ENCODE measurements at places on chromosomes 6 and 20. TPM values are rescaled to one million over a fixed set of nuclear protein-coding genes. Genes with fewer than 3 reads are reported as not detected.

DNA sequence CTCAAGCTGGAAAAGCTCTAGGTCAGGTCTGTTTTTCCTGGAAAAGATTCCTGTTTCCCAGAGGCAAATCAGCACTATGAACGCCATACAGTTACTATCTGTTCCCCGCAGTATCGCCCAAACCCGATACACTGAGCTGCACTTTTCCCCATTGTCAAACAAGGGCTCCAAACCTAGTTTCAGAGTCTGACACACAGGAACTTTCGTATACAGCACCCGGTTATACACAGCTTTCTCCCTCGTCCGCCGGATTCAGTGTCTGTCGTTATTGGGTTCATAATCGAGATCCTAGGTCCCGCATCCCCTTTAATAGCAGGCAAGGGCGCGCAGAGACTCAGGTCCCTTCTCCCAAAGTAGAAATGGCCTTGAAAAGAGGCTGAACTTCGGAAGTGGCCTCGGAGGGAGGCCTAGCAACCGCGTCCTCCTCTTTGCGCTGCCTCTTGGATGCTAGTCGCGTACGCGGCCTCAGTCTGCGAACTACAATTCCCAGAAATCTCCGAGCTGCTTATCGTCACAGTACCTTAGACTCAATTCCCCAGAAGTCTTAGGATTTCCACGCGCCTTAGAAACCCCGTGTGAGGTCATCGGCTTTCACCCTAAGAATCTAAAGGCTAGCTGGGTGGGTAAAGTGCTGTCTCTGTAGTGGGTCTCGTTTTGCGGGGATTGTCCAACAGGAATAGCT, 34.2 kb downstream of the ZNF391 start:
- DNase-seq: no peak

- no peak for DNase-seq
These were observed 23.1 kb upstream of the BMP7 start for GRCh38 chr20:57289391-57290177.

DNA sequence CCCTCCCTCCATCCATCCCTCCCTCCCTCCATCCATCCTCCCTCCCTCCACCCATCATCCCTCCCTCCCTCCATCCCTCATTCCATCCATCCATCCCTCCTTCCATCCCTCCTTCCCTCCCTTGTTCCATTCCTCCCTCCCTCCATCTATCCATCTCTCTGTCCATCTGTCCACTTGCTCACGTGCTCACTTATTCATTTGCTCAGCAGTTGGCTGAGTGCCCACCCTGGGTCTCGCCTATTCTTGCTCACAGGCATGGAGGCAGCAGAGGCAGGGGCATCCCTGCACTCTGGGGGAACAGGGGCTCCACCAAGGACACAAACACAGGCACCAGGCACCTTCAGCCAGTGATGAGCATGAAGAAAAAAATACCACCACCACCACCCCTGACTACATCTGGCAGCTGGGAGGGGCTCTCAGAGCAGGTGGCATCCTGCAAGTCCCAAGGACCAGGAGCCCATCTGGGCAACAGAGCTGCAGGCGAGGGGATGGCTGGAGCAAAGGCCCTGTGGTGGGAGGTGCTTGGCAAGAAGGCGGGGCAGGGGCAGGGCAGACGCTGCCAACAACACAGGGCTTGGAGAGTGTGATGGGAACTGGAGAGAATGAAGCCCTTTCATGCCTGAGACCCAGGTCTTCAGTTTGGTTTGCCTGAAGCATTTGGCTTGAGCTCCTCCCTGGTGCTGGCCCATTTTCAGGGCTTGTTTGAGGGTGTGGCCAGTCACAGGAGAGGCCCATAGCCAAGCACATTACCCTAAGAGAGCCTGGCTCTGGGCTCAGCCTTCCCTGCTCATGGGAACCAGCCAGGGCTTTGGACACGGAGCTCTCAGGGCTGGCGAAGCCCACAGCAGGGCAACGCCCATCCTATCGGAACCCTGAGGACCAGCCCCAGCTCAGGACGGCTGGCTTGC, 40.2 kb upstream of the MRGBP start:
- DNase-seq: no peak

- peak; percentile 20 for DNase-seq
These were observed 182.5 kb upstream of the JARID2 start for GRCh38 chr6:15063253-15063853.

- no peak for DNase-seq
These were observed 30.0 kb downstream of the MYH7B start for GRCh38 chr20:34985461-34986310.

DNA sequence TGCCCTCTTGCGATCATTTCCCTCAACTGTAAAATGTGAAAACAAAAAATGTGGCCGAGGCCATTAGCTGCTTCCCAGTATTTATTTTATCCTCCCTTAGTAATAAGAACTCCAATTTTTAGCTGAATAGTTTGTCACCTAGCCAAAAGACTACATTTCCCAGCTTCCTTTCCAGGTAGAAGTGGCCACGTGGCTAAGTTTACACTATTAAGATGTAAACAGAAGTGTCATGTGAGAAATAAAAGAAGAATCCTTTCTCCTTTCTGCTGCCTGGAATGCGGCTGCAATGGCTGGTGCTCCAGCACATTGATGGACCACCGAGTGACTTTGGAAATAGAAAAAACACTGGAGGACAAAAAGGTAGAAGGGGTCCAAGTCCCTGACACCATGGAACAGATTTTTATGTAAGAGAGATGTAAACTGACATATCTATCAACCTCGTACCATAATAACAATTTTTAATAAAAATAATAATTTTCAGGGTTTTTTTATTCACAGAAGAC, 268.8 kb downstream of the PKHD1 start:
- DNase-seq: no peak

- peak; percentile 96 for DNase-seq
These were observed 86.7 kb upstream of the STMND1 start for GRCh38 chr6:17015144-17015543.

GRCh38 chr6:157821342-157822033, 1.6 kb upstream of the SNX9 start:
- no peak for DNase-seq

DNA sequence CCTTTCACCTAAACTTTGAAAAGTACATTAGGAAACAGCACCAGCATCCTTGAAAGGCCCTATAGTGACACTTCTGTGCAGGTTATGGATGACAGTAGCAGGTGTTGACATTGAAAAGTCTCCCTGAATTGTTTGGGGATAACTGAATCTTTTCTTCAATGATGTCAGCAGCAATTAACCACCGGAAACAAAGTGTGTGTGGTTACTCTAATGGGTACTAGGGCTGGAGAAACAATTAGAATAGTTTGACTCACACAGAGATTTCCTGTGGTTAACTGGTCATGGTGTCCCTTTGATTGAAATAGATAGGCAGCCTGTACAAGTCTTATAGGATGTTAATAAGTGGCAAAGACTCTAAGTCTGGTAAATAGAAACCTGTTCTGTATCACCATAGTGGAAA, 189.1 kb downstream of the TBX18 start:
- DNase-seq: peak; percentile 81

DNA sequence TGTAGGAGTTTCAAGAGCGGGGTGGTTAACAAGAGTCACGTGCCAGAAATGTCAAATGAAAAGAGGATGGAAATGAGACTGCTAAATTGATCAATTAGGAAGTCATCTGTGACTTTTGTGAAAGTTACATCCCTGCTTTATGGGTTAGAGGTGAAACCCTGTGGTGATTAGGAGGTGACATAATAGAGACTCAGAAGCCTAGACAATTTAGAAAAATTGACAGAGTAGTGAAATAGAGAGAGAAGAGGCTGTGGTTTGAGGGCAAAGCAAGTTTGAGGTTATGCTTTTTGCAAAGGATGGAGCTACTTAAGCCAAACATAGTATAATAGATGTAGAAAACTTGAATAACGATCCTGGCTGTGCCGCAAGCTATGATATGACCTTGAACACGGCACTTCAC, 71.8 kb downstream of the IMPG1 start:
- no peak for DNase-seq

DNA sequence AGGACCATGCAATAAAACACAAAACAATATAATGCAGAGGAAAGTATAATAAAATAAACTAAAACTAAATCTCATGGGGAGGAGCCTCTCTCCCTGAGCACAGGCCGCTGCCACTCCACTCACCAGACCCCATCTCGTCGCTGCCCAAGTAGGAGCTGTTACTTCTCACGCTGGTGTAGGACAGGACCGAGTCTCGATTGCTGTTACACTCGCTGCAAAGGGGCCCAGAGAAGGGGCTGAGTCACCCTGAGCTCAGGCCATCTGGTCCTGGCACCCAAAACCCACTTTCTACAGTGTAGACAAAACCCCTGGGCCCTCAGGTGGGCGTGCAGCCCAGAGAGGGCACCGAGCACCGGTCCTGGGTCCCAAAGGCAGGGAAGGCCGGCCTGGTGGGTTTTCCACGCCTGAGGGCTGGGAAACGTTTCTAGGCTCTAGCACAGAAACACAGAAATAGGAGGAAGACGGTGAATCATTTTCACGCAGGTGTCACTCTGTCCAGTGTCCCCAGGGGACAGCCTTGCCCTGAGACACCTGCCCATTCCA, 183.4 kb downstream of the PREX1 start:
- DNase-seq: no peak

- no peak for DNase-seq
These were observed 25.0 kb upstream of the BRPF3 start for GRCh38 chr6:36171573-36171972.

- DNase-seq: peak; percentile 98
These were observed at the start of gene PNISR for GRCh38 chr6:99424761-99425646. Gene PNISR, minus strand, starts transcription at chr6:99425308. Its CDS starts 10,649 bp downstream, at chr6:99414659.

GRCh38 chr6:35084041-35084491, 57.1 kb downstream of the TCP11 start:
- DNase-seq: no peak

DNA sequence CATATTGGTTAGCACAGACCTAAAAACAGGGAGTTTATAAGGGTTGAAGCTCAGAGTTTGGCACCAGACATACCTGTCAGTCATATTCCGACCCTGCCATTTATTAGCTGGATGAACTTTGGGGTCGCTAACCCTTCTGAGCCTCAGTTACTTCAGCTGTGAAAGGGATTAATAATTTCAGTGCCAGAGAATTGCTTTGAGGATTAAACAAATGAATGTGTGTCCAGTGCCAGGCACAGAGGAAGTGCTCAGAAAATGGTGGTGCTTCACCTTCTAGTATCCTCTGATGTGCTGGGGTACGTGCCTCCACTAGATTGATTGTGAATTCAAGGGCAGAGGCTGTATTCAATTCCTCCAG, 4.1 kb upstream of the EPB41L1 start:
- DNase-seq: no peak

DNA sequence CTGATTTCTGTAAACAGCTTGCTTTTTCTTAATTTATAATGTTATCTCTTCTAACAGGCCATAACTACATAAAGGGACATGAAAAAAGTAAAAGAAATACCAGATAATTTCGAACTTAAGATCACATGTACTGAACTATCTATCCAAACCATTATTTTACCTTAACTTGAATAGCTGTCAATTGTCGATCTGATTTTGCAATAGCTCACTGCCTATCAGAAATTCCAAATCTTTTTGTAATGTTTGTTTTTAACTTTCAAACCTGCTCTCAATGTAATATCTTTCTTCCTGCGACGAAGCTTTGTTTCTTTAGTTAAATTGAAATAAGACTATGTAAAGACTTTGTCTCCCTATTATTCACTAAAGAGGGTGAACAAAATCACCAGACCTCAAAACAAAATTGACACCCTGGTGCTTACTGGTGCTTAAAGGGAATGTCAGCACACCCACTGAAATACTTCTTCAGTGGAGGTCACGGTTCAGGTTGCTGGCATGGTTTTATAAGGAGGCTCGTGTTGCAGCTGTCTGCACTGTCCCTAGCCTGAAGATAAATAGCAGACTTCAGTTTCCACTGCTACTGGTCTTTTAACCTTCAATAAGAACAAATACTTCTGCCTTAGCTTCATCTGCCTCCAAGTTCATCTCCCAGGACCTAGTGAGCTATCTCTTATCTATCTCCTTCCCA, 117.5 kb upstream of the QKI start:
- no peak for DNase-seq

DNA sequence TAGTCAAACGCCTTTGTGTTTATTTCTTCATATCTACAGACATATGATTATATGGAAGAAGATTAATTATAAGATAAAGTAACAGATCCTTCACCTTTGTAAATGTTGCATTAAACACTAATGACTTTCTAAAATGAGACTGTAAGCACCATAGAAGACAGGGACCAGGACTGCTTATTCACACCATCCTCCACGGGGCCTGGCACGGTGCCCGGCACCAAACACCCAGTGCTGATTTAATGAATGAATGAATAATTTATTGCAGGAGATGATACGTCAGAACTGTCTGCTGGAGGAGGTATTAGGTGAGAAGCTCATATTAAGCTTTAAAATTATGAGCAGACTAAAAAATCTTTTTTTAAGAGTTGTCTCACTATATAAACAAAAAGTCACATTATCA, 88.3 kb downstream of the SLX4IP start:
- no peak for DNase-seq

GRCh38 chr20:10357974-10358373, 76.0 kb downstream of the MKKS start:
- no peak for DNase-seq

- DNase-seq: no peak
These were observed 32.8 kb upstream of the ENPP5 start for GRCh38 chr6:46203391-46204177.

- DNase-seq: peak; percentile 11
These were observed 185.6 kb downstream of the TSHZ2 start for GRCh38 chr20:53157443-53158408.

DNA sequence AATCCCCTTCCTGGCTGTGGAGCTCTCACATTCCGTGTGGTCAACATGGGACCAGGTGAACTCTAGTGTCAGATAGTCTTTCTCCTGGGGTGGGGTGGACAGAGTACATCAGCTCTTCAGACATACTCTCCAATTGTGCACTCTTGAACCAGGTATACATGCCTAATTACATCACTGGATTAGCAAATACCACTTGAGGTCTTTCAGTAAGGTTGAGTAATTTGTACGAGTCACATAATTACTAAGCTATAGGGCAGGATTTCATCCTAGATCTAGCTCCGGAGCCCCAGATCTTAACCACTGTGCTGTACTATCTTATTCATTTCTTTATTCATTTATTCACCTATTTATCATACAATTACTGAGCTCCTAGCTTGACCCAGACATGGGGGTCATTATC, 821.3 kb downstream of the TFAP2A start:
- DNase-seq: no peak

GRCh38 chr6:130922922-130923321, 95.7 kb downstream of the SMLR1 start:
- no peak for DNase-seq

Gene HAO1
- not detected for total RNA-seq

Gene SYNGAP1
- total RNA-seq: 7.3 TPM

Gene COX7A2
- total RNA-seq: 91.9 TPM

Gene PTGIS
- total RNA-seq: 79.1 TPM

Gene MUC21
- total RNA-seq: not detected

Gene KHDC1
- total RNA-seq: 5.1 TPM

Gene SASH1
- total RNA-seq: 38.6 TPM

Gene PI16
- not detected for total RNA-seq

Gene CDH22
- not detected for total RNA-seq

Gene GMNN
- 12.9 TPM for total RNA-seq

Gene C6orf15
- total RNA-seq: not detected
